ENCODE measurements at places on chromosomes 4 and X.

DNA sequence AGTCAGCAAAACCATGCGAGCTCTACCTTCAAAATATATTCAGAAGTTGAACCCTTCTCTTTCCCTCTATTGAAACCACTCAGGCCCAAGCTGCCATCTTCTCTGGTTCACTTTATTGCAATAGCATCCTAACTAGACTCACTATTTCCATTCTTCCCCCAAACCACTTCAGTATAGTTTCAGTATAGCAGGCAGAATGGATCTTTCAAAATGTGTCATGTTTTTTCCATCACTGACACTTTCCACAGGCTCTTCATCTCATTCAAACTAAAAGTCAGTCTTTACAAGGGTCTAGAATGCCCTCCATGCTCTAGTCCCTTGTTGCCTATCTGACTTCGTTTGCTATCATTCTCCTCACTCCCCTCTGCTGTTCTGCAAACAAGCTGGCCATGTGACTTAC lies 274.4 kb downstream of the IDS start:
- DNase-seq: no peak

DNA sequence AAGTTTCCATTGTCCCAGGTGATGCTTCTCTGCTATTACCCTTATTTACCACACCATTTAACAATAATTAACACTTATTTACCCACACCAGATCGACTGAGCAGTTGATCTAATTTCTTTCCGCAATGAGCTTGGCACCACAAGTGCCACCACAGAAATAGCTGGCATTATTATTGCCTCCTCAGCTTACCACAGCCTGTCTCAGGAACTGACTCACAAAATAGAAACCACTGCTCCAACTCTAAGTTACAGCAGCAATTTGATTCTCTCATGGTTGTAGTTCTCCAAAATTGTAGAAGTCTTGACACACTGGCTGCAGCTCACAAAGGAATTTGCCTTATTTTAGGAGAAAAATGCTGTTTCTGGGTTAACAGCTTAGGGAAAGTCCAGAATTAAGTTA lies 22.5 kb downstream of the ZNF721 start:
- no peak for DNase-seq

GRCh38 chr4:161256172-161256571 lies 907.6 kb downstream of the FSTL5 start:
- DNase-seq: no peak

- DNase-seq: no peak
These were observed 173.2 kb upstream of the FAM9B start for GRCh38 chrX:9207142-9207541.

GRCh38 chr4:44256414-44256813 lies 192.2 kb downstream of the KCTD8 start:
- no peak for DNase-seq

DNA sequence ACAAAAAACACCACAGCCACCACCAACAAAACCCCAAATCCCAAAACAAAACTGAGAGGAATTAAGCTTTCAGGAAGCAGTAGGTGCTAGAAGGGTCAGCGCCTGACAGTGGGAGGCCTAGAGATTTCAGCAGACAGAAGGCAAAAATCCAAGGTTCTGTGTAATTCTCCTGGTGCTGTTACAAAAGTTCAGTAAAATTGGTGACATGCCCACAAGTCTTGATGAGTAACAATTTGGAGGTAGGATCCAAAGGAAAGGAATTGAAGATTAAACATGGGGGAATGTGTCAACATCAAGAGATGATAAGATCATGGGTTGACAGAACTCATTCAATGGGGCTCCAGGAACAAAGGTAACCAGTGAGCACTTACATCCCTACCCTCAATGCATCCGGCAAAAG lies 653.8 kb upstream of the CPEB2 start:
- DNase-seq: no peak

GRCh38 chr4:104881136-104881886 lies 265.4 kb upstream of the TET2 start:
- DNase-seq: no peak

DNA sequence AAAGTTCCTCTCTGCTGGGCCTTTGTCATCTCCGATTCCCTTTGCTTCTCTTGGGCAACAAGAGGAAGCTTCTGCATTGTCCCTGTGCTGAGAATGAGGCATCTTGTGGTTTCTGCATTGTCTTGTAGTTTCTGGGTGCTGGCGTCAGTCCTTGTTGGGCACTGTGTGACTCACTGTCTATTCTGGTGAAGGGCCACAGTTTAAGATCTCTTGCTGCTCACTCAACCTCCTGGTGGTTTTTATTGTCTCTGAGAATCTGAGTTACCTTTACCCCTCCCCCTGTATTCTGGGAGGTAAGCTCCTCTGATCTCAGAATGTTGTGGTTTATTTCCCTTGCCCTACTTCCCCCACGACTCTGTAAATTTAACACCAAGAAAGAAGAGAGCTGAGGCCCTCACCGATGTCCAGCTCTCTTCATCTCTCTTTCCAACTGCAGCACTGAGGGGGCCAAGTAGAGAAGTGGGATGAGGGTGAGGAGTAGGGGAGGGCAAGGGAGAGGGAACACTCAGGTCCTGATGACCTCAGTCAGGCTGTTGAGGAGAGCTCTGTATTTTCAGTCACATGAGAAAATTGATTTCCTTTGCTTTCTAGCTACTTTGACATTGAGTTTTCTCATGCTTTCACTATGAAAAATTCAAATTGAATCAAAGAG lies 441.6 kb upstream of the PITX2 start:
- DNase-seq: no peak

DNA sequence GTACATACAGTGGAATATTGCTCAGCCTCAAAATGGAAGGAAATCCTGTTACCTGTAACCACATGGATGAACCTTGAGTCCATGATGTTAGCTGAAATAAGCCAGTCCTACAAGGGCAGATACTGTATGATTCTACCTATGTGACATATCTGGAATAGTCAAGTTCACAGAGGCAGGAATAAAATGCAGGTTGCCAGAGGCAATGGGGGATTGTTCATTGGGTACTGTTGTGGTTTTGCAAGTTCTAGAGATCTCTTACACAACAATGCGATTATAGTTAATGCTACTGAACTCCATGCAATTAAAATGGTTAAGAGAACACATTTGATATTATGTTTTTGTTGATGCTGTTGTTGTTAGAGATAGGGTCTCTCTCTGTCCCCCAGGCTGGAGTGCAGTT lies 74.6 kb downstream of the SHROOM2 start:
- no peak for DNase-seq

DNA sequence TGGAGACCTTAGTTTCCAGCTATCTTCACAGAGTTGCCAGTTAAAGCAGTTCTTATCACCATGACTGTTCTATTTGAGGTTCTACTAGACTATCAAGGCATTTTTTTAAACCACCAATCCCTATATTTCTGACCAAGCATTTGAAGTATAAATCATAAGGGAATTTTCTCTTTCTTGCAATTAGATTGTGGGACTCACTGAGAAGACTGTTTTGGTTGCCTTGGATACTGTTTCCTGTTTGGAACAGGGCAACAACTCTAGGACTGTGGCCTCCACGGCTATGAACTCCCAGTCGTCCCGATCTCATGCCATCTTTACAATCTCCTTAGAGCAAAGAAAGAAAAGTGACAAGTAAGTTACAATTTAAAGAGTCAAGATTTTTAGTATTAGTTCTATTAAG lies 11.8 kb downstream of the KIF4A start:
- no peak for DNase-seq

- no peak for DNase-seq
These were observed 18.7 kb downstream of the CORIN start for GRCh38 chr4:47819178-47819577.

- DNase-seq: no peak
These were observed 5.7 kb downstream of the CYP2U1 start for GRCh38 chr4:107937040-107937439.

DNA sequence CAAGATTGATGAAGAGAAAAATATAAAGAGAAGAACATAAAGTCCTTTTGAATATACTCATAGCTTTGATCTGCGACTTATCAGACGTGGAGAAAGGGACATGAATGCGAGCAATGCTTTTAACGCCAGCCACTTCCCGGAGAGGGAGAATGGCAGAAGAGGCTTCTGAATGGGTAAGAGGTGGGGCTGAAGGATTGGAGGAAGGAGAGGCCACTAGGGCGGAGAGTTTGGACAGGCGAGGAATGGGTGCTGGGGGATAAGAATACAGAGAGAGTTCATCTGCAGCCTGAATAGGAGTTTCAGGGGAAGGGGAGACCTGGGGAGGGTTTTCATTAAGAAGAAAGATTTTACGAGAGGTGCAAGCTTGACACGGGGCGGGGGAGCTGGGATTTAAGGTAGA lies 2534.9 kb downstream of the PCDH7 start:
- DNase-seq: no peak

GRCh38 chr4:145988628-145989027 lies 50.0 kb upstream of the ZNF827 start:
- no peak for DNase-seq

GRCh38 chr4:78059524-78059889 lies 2.4 kb downstream of the FRAS1 start:
- no peak for DNase-seq

- no peak for DNase-seq
These were observed 677.1 kb downstream of the ADGRL3 start for GRCh38 chr4:61877266-61877665.

GRCh38 chr4:43843501-43843900 lies 605.1 kb downstream of the KCTD8 start:
- no peak for DNase-seq

DNA sequence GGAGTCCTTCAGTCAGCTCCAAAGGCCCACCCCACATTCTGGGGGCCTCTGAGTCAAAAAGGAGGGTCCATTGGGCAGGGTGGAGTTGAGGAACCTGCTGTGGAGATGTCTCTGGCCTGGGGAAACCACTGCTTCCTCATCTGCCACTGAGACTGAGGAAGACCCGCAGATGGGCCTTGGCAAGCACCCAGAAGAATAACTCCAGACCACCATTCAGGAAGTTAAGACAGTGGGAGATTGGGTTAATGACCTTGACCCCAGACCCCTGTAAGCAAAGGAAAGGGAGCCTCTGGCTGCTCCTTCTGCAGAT lies 8.1 kb upstream of the HSD17B10 start:
- DNase-seq: no peak

- DNase-seq: no peak
These were observed 19.8 kb downstream of the PSAPL1 start for GRCh38 chr4:7414736-7415510.

- no peak for DNase-seq
These were observed 122.3 kb downstream of the RS1 start for GRCh38 chrX:18549643-18550042.

- DNase-seq: no peak
These were observed 114.6 kb upstream of the SH3RF1 start for GRCh38 chr4:169385376-169385775.

- DNase-seq: no peak
These were observed 104.1 kb upstream of the MCF2 start for GRCh38 chrX:139811942-139812629.

DNA sequence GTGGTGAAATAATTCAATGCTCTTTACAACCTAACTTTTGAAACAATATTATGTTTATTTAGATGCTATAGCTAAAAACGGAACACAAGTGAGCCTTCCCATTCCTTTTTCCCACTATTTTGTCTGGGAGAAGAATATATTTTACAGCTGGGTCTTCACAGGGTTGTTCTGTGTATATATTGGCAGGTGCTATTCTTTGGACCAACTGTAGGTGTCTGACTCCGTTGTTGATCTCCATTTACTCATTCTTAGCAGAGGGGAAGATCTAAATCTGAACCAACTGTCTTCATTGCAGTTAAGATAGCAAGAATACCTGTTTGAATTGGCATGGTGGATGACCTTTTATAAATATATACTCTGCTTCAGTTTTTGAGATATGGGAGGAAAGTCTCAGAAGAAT lies 257.4 kb downstream of the CFAP299 start:
- no peak for DNase-seq

DNA sequence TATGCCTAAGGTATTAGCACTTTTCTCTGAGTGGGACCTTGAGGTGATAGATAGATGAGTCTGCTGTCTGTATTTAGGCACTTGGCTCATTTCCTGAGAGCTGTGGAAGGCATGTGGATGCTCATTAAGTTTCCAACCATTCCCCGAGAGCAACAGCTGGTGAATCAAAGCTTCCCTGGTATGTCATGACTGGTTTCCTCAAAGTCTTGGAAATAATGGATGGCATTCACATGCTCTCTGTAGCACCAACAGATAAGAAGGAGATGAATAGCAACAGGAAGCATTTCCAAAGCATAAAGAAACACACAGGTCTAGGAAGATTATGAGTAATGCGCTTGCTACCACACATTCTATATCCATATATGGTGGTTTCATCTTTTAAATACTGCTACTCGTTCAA lies 118.3 kb upstream of the ETNPPL start:
- no peak for DNase-seq

GRCh38 chr4:165360985-165361670 lies 17.7 kb upstream of the CPE start:
- no peak for DNase-seq

DNA sequence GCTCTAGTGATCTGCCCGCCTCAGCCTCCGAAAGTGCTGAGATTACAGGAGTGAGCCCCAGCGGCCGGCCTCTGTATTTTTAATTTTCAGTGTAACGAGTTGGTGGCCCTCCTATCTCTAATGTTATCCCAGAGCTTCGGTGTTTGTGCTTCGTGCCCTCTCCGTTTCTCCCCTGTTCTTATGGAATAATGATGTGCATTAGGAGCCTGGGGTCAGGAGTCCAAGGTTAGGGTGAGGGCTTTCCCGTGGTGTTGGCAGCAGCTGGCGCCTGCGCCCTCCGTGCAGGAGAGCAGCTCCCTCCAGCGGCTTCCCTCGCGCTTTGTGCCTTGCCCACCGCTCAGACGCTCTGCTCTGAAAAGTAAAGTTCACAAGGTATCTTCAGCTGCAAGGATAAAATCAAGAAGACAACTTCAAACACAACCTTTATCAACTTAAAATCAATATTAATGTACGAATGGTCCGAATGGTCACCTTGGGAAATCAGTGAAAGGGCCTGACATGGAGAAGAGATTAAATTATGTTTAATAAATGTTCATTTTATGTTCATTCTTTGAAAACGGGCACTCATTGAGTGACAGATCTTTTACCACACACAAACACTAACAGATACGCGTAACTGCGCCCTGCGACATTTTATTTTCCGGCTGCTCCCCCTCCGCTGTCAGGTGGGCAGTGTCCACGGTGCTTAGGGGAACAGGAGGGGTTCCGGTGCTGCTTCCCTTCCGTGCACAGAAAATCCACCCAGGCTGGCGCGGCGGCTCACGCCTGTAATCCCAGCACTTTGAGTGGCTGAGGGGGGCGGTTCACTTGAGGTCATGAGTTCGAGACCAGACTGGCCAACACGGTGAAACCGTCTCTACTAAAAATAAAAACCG lies 62.4 kb downstream of the TRAPPC11 start:
- DNase-seq: peak; percentile 55

DNA sequence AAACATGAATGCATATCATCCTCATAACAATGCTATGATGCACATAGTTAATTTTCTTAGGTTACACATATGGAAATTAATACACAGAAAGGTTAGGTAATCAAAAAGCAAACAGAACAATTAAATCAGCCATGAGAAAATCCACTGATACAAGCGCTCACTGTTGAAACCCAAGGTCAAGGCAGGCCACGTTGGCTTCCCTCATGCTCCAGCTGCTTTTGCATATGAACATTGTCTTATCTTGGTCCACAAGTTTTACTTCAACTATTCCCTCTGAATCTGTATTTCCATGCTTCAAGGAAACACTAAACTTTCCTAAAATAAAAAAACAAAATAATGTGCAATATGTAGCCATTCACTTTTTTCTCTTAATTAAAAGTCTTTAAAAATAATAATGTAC lies 34.5 kb upstream of the PLA2G12A start:
- no peak for DNase-seq

- DNase-seq: no peak
These were observed 34.9 kb upstream of the ANXA10 start for GRCh38 chr4:168057412-168057811.

- no peak for DNase-seq
These were observed 18.4 kb upstream of the NSUN7 start for GRCh38 chr4:40731361-40731760.

GRCh38 chrX:103774070-103774642 lies 2.5 kb upstream of the PLP1 start:
- no peak for DNase-seq

All from right kidney (tissue), 9 donors.